ENCODE measurements at places on chromosomes 6 and 20. TPM values are rescaled to one million over a fixed set of nuclear protein-coding genes. Genes with fewer than 3 reads are reported as not detected.

The AAR2 gene
- 30.8 TPM for total RNA-seq

The ARID1B gene
- 77.1 TPM for total RNA-seq

The MAS1L gene
- total RNA-seq = not detected

The HLA-DPA1 gene
- 211 TPM for total RNA-seq

The NRN1 gene
- 7.2 TPM for total RNA-seq

The THBD gene
- total RNA-seq = 40.6 TPM

The HCRTR2 gene
- not detected for total RNA-seq

The GFOD1 gene
- 12.2 TPM for total RNA-seq

DNA sequence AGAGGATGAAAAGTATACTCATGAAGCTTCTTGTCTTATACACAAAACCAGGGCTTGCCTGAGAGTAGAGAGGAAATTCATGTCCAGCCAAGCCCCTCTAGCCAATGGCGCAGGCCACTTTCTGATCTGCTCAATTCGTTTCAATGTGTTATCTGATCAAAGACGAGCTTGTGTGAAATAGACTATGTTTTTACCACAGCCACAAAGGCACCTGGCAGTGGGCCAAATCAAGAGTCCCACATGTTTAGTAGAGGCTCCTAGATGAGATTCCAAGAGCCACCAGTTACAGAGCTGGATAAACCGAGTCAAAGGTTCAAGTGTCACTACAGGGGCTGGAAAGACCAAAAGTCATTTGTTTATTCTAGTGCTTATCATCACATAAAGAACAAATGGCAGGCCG, 34.9 kb downstream of the GPLD1 start:
- no peak for DNase-seq

GRCh38 chr6:87078983-87079616, 15.8 kb downstream of the CGA start:
- no peak for DNase-seq

DNA sequence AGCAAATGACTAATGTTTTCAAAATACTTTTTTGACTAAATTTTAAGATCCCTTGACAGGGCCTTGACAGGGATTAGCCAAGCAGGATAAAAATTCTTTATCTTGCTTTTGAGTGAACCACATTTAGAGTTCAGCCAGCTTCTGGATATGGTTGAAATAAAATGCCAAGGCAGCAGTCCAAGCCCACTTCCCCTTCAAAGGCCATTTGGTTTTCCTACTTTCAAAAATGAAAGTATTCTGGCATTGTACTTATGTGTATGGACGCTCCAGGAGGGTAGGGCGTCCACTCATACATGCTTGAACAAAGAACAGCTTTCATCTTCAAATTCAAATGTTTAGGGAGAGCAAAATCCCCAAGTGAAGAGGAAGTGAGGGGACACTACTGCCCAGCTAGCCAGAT, 82.3 kb upstream of the BCLAF1 start:
- DNase-seq = no peak

- no peak for DNase-seq
Measured at GRCh38 chr6:52115891-52116604, 28.6 kb upstream of the PKHD1 start.

GRCh38 chr20:16694161-16694560, 35.7 kb upstream of the SNRPB2 start:
- DNase-seq = no peak

- DNase-seq = no peak
Measured at GRCh38 chr20:63219866-63220521, 4.1 kb upstream of the YTHDF1 start.

DNA sequence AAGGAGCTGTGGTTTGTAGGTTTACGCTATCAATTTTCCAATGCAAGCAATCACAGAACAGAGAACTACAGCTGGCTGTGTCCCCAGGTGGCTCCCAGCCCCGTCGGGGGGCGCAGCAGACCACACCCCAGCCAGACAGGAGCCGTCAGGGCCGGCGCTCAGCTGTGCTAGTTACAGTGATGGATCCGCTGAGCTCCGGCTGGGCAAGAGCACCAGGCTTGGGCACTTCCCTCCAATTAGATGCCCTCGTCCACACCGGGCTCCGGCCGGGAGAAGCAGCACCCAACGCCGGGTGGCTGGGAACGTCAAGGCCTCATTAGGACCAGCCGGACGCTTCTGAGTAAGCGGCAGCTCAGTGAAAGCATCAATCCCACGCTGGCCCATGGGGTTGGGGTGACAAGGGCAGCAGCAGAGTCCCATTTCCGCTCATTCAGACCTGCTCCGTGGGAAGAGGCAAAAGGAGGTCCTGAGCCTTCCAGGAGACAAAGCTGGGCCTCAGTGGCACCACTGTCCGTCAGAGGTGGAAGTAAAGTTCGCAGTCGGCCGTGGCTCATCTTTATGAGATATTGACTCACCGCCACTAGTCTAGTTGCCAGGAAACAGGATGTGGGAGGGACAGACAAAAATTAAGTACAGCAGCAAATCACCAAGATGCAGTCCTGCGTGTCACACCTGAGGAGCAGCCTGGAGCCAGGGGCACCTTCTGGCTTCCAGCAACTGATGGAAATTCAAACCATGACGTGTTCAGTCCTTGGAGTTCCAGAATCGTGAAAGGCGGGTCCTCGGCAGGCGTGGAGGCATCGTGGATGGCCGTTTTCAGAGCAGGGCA, 164.1 kb downstream of the TAF4 start:
- DNase-seq = no peak

DNA sequence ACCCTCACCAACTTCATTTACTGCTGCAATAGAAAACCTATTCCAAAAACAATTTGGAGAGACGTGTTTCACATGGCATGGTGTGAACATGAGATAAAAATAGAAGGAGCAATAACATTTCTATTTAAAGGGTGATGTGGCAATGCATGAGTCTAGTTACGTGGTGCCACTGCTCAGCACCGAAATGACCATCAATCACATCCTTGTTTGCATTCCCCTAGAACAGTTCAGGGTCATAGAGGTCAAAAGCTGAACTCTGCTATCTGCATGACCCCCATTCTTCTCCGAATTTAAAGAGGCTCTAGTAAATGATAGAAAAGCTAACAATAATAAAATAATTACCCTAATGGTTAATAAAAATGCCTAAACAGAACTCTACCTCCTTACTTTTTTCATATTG, 29.5 kb downstream of the ROS1 start:
- DNase-seq = no peak

GRCh38 chr20:8602389-8603116, 466.3 kb upstream of the PLCB4 start:
- DNase-seq = no peak

- no peak for DNase-seq
Measured at GRCh38 chr6:73062837-73063236, 162.5 kb downstream of the KHDC1L start.
